HFFc6 (cell line): ENCODE measurements at places on chromosomes 12 and 14. TPM values are rescaled to one million over a fixed set of nuclear protein-coding genes. Genes with fewer than 3 reads are reported as not detected.

IL22 gene
- total RNA-seq, result not detected in 3 replicates

CRIP2 gene
- total RNA-seq, result 6.8 and 20.0 TPM in 2 replicates

TEX52 gene
- total RNA-seq, result not detected in 3 replicates

KRT1 gene
- total RNA-seq, result not detected in 3 replicates

OAS2 gene
- 0.27 to 0.51 TPM (median 0.50 TPM) in 3 replicates for total RNA-seq

MUCL1 gene
- total RNA-seq, result not detected in 2 replicates

CISTR gene
- not detected in 2 replicates for total RNA-seq

SRSF5 gene
- total RNA-seq, result 186 to 215 TPM (median 192 TPM) in 3 replicates

GRCh38 chr14:57937676-57938075 lies 71.8 kb upstream of the SLC35F4 start:
- H3K36me3 ChIP-seq, result 0 out of 2 replicates have a peak, but pooled peaks cover 4% of the 10 kb centered on the region
- no peak overlapping the region for H3K27ac ChIP-seq
- H3K4me3 ChIP-seq, result no peak overlapping the region
- no peaks in the 10 kb centered on the region; the same call in 1 of the 2 replicates for H3K27me3 ChIP-seq
- no peaks in the 10 kb centered on the region for H3K4me1 ChIP-seq
- DNase-seq, result no peak

DNA sequence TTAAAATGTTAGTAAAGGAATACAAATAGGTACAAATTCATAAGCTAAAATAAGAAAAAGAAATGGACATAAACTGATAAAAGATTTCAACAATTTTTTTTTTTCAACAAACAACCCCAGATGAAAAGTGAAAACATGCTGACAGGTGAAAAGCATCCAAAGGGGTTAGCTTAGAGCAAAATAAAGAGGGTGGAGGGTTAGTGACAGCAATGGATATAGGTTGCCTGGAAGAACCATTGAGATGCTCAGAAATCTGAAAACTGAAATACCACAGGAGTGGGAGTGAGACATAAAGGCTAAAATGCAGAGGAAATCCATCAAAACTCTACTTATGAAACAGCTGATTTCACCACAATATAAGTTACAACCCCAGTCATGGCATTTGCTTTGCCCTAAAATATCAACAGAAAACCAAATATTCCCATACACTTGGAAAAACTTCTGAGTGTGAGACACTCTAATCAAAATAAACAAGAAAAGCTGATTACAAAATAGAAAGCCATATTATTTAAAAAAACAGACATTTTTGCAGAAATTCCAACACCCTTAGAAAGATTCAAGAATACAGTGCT lies 136.3 kb upstream of the PLEKHG7 start:
- H3K36me3 ChIP-seq, result no peaks in the 10 kb centered on the region
- H3K27ac ChIP-seq, result no peak overlapping the region
- no peak overlapping the region for H3K4me3 ChIP-seq
- no peaks in the 10 kb centered on the region for H3K27me3 ChIP-seq
- H3K4me1 ChIP-seq, result peaks cover 9% of the 10 kb centered on the region
- no peak for DNase-seq

GRCh38 chr12:65956056-65956738 lies 131.9 kb downstream of the HMGA2 start:
- DNase-seq, result no peak
- H3K4me1 ChIP-seq, result peaks cover 94% of the 10 kb centered on the region
- peak overlapping the region; percentile 66 for H3K27ac ChIP-seq
- H3K36me3 ChIP-seq, result peaks cover 76% of the 10 kb centered on the region

- no peak for DNase-seq
- no peaks in the 10 kb centered on the region for H3K4me1 ChIP-seq
- H3K4me3 ChIP-seq, result no peak overlapping the region
- H3K36me3 ChIP-seq, result no peaks in the 10 kb centered on the region
- peaks cover 3% of the 10 kb centered on the region; the same call in 1 of the 2 replicates for H3K27me3 ChIP-seq
Measured at GRCh38 chr12:7719946-7720730, 8.9 kb downstream of the DPPA3 start.

DNA sequence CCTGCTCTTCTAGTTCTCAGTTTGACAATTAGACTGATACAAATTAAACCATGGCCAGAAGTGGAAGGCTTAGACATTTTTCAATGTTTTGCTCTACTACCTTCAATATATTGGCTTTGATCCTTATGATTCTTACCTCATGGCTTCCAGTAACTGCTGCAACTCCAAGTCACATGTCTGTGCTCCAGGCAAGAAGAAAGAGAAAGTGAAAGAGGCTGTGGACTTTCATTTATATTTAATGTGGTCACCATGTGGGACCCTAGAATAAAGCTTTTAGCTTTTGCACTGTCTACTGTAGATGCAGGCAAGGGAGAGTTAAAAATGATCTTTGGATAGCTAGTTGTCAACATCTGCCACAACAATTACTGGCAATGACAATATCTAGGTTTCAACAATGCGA lies 214.3 kb upstream of the PDE3A start:
- no peak for DNase-seq
- H3K27me3 ChIP-seq, result no peaks in the 10 kb centered on the region
- no peaks in the 10 kb centered on the region for H3K36me3 ChIP-seq

DNA sequence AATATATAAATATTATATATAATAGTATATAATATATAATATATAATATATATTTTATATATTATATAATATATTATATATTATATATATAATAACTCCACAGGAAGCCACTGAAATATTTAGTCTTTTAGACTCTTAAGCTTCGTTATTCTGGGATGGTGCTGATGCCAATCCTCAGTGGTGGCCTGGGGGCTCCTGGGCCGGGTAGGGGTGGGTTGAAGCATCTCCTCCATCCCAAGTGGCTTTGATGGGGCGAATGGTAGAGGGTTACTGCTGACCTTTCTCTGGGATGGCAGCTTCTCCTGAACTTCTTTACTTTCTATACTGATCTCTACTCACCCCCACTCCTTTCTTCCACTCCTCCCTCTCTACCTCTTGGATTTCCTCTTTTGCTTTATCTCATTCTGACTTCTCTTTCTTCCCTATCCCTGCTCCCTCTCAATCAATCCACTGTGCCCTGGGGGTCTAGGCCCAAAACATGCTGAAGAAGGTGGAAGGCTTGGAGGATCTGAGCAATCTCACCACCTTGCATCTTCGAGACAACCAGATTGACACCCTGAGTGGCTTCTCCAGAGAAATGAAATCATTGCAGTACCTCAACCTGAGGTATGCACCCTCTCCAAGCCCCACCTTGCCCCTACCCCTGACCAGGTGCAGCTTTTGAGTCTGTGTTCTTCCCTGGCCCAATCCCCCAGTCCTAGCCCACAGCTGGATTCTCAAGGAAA lies 4.8 kb upstream of the ENO2 start:
- H3K4me1 ChIP-seq, result peaks cover 7% of the 10 kb centered on the region; the same call in 1 of the 2 replicates
- H3K27me3 ChIP-seq, result peaks cover 4% of the 10 kb centered on the region
- no peak for DNase-seq
- no peak overlapping the region for H3K27ac ChIP-seq

- H3K4me3 ChIP-seq, result no peak overlapping the region
- peak; percentile 13 for DNase-seq
Measured at GRCh38 chr12:80064269-80064668, 35.1 kb upstream of the OTOGL start.

DNA sequence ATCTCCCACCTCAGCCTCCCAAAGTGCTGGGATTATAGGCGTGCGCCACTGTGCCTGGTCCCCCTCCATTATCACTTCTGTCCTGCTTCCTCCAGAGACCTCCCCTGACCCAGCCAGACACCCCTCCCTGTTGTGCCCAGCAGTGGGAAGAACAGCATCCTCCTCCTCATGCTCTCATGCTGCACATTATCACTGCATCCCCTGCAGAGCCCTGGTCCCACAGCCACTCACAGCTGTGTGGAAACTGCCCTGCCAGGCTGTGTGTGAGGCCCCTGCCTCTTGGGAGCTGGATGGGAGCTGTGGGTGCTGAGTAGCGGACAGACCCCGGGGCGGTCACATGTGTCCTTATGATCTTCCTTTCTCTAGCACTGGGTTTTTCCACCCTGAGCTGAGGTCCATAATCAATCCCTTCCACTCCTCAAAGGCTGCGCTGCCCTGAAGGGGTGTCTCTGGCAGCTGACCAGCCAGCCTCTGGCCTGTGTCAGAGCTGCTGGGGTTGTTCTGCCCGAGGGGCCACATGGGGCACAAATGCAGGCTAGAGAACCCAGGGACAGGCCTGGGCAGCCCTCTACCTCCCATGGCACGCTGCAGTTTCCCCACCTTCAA lies 9.2 kb downstream of the HIP1R start:
- no peak overlapping the region for H3K27ac ChIP-seq
- no peaks in the 10 kb centered on the region for H3K36me3 ChIP-seq
- no peak for DNase-seq
- peaks cover 3% of the 10 kb centered on the region for H3K27me3 ChIP-seq
- peaks cover 28% of the 10 kb centered on the region for H3K4me1 ChIP-seq

DNA sequence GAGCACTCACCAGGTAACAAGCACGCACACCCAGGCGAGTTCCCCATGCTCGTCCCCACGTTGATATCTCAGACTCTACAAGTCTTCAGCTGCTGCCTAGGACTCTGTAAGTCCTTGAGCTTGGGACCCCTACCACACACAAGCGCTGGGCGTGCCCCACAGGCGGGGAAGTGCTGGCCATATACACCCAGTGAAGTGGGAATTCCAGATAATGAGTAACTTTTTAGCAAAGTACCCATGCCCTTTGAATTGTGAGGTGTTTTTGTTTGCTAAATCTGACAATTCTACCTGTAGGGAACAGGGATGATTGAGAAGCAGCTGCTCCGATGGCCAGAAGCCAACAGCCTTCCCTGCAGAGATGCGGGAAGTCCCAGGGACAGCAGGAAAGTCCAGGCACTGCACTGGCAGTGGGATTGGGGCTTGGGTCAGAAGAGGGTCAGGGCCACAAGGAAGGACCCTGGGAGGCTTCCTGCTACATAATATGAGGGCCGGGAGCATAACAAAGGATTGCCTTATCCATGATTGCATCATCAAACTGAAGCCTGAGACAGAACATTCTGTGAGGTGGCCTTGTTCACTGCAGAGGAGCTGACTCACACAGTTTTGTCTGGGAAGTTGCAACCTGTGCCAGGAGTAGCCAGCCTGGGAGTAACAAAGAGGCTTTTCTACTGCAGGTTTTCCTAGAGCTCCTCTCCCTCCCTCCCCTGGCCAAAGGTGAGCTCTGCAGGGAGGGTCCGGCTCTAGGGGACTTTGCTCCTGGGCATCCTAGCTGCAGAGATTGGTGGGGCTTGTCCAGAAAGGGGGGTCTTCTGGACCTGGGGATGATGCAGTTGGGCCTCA lies 13.2 kb upstream of the SERPINA3 start:
- H3K36me3 ChIP-seq, result peaks cover 7% of the 10 kb centered on the region; the same call in 1 of the 2 replicates
- peaks cover 2% of the 10 kb centered on the region for H3K27me3 ChIP-seq
- DNase-seq, result peak; percentile 1
- H3K4me3 ChIP-seq, result no peak overlapping the region
- no peak overlapping the region for H3K27ac ChIP-seq
- H3K4me1 ChIP-seq, result no peaks in the 10 kb centered on the region

DNA sequence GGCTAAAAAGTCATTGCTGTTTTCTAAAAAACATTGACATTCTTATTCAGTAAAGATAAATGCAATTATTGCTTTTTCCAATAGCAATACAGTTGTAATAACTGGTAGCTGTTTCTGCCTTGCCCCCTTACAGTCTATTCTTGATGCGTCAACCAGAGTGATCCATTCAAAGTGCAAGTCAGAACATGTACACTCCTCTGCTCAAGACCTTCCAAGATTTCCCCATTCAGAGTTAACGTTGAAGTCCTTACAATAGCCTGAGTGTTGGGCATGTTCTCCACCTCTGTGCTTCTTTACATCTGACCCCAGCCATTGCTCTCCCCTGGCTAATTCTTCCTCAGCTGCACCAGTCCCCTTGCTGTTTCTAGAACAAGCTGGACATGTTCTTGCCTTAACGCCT lies 24.3 kb downstream of the VRK1 start:
- H3K27ac ChIP-seq, result no peak overlapping the region
- no peak overlapping the region for H3K4me3 ChIP-seq
- H3K36me3 ChIP-seq, result 0 out of 2 replicates have a peak, but pooled peaks cover 9% of the 10 kb centered on the region
- H3K4me1 ChIP-seq, result peaks cover 52% of the 10 kb centered on the region
- no peak for DNase-seq

DNA sequence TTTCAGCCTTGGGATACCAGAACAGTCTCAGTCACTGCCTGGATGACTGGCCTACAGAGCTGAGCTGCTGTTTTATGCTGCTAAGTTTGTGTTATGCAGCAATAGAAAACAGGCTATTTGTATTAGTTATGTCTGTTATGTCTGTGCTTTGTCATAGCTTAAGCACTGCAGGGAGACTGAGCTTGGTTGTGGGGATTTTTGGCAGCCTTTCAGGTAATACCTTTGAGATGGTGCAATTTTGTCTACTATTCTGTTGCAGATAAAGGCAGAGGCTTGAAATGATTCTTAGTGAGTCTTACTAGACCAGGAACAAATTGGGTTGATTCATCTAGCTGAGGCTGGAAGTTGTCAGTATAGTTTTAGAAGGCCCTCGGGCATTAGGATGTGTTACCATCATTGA lies 201.3 kb upstream of the RBM19 start:
- H3K36me3 ChIP-seq, result no peaks in the 10 kb centered on the region
- H3K27ac ChIP-seq, result peak overlapping the region; percentile 81
- no peak overlapping the region; the same call in 1 of the 2 replicates for H3K4me3 ChIP-seq
- H3K27me3 ChIP-seq, result peaks cover 5% of the 10 kb centered on the region; the same call in 1 of the 2 replicates
- H3K4me1 ChIP-seq, result peaks cover 61% of the 10 kb centered on the region

GRCh38 chr12:101666052-101666728 lies 31.2 kb upstream of the CHPT1 start:
- H3K27ac ChIP-seq, result no peak overlapping the region
- no peak for DNase-seq
- no peaks in the 10 kb centered on the region for H3K36me3 ChIP-seq
- peaks cover 7% of the 10 kb centered on the region; the same call in 1 of the 2 replicates for H3K27me3 ChIP-seq
- H3K4me3 ChIP-seq, result no peak overlapping the region
